ENCODE measurements at places on chromosomes 5 and 9. TPM values are rescaled to one million over a fixed set of nuclear protein-coding genes. Genes with fewer than 3 reads are reported as not detected.

GRCh38 chr5:177027665-177028064 is 5.2 kb downstream of the ZNF346 start:
- no peaks in the 10 kb centered on the region for H3K36me3 ChIP-seq
- peaks cover 5% of the 10 kb centered on the region for H3K4me1 ChIP-seq
- H3K27me3 ChIP-seq = no peaks in the 10 kb centered on the region
- H3K4me3 ChIP-seq = no peak overlapping the region
- no peak for DNase-seq

- H3K4me1 ChIP-seq = no peaks in the 10 kb centered on the region
- no peak overlapping the region for H3K4me3 ChIP-seq
- no peak for DNase-seq
- no peaks in the 10 kb centered on the region for H3K36me3 ChIP-seq
- H3K27me3 ChIP-seq = no peaks in the 10 kb centered on the region
These were observed 178.9 kb upstream of the TUSC1 start for GRCh38 chr9:25857147-25857546.

- no peak overlapping the region for H3K27ac ChIP-seq
- H3K36me3 ChIP-seq = no peaks in the 10 kb centered on the region
- H3K27me3 ChIP-seq = no peaks in the 10 kb centered on the region
- DNase-seq = no peak
These were observed 144.0 kb upstream of the CDH6 start for GRCh38 chr5:31049461-31049860.

GRCh38 chr5:111278858-111279504 is 54.8 kb downstream of the CAMK4 start:
- no peak overlapping the region for H3K27ac ChIP-seq
- no peaks in the 10 kb centered on the region for H3K4me1 ChIP-seq
- H3K27me3 ChIP-seq = no peaks in the 10 kb centered on the region
- no peaks in the 10 kb centered on the region for H3K36me3 ChIP-seq
- DNase-seq = peak; percentile 60
- H3K4me3 ChIP-seq = no peak overlapping the region

DNA sequence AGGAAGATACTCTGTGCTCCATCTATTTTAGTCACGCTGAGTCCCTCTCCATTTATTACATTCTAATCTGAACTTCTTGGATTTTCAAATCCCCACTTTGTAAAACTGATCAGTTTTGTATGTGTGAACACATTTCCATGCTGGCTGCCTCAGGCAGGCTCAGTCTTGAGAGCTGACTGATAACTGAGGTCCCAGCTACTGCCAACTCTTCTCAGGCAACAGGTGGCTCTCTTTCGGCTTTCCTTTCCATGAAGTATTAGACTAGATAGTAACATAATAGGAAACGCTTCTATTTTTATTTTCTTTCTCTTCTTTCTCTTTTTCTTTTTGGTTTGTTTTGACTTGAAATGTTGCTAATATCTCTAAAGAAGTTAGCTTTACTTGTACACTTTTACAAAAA is 138.4 kb downstream of the TARS1 start:
- DNase-seq = no peak
- H3K36me3 ChIP-seq = no peaks in the 10 kb centered on the region
- H3K4me3 ChIP-seq = no peak overlapping the region
- no peaks in the 10 kb centered on the region for H3K27me3 ChIP-seq
- H3K27ac ChIP-seq = no peak overlapping the region
- H3K4me1 ChIP-seq = no peaks in the 10 kb centered on the region

GRCh38 chr5:164306662-164307061 is 801.2 kb downstream of the MAT2B start:
- H3K27ac ChIP-seq = no peak overlapping the region
- H3K27me3 ChIP-seq = no peaks in the 10 kb centered on the region
- H3K4me1 ChIP-seq = no peaks in the 10 kb centered on the region
- no peak for DNase-seq

- no peaks in the 10 kb centered on the region for H3K27me3 ChIP-seq
- no peak overlapping the region for H3K27ac ChIP-seq
- no peaks in the 10 kb centered on the region for H3K4me1 ChIP-seq
- H3K36me3 ChIP-seq = no peaks in the 10 kb centered on the region
These were observed 144.9 kb upstream of the HAPLN1 start for GRCh38 chr5:83865579-83865978.

DNA sequence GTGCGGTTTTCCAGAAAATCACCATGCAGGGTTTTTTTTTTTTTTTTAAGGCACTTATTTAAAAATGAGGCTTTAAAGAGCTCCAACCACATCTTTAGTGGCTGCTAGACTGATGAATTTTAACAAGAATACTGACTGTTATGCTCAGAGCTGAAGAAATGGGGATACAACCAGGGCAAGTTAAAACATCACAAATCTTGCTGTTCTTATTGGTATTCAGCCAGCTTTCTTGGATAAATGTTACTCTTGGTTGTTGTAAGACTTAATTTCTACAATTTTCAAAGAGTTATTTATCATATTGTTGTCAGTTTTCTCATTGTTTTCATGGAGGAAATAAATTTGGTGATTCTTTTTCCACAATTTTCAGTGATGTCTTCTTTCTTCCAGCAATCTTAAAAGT is 352.8 kb upstream of the FAM174A start:
- no peaks in the 10 kb centered on the region for H3K4me1 ChIP-seq
- no peak overlapping the region for H3K4me3 ChIP-seq
- H3K36me3 ChIP-seq = no peaks in the 10 kb centered on the region
- H3K27ac ChIP-seq = no peak overlapping the region

DNA sequence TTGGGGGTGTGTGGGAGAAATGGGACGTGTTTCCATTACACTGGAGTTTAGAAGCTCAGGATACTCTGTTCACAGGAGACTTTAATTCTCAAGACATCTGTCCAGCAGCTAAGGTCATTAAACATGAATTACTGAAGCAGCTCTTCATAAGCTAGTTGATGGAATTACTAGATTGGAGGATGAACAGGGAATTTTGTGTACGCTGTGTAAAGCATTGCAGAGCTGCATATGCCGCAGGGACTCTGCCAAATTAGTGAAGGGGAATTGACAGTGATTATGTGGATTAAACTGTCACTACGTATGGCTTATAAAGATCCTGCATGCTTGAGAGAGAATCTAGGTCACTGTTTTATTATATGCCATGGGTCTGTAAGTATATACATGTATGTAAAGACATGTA is 177.5 kb upstream of the TBC1D2 start:
- H3K4me3 ChIP-seq = no peak overlapping the region
- DNase-seq = no peak
- H3K27ac ChIP-seq = no peak overlapping the region

OR1N2 gene
- not detected for total RNA-seq

PCDHA4 gene
- 2.0 TPM for total RNA-seq

TLR4 gene
- 24.3 TPM for total RNA-seq

Measured in tibial nerve (tissue), 4 donors.